Smooth muscle cell of the coronary artery (primary cell): ENCODE measurements at places on chromosomes 3 and 15. TPM values are rescaled to one million over a fixed set of nuclear protein-coding genes. Genes with fewer than 3 reads are reported as not detected.

Gene IQCF5
- total RNA-seq = not detected in 2 replicates

Gene OR5K2
- not detected in 2 replicates for total RNA-seq

Gene TBC1D23
- total RNA-seq = 51.1 and 53.5 TPM in 2 replicates

Gene NR1D2
- total RNA-seq = 20.1 and 32.1 TPM in 2 replicates

Gene THSD4
- 13.7 and 23.1 TPM in 2 replicates for total RNA-seq

Gene BUB1B
- 2.9 and 7.0 TPM in 2 replicates for total RNA-seq

Gene FRMD5
- total RNA-seq = 9.7 and 15.4 TPM in 2 replicates

Gene ATP13A5
- not detected in 2 replicates for total RNA-seq

Gene KIF7
- total RNA-seq = 10.7 and 13.2 TPM in 2 replicates

Gene SETD2
- 15.3 and 21.2 TPM in 2 replicates for total RNA-seq

Gene ANKRD63
- not detected in 2 replicates for total RNA-seq

Gene CADPS
- 0.08 and 0.82 TPM in 2 replicates for total RNA-seq

Gene SEMA3F
- total RNA-seq = 3.7 and 7.4 TPM in 2 replicates

Gene PLA2G4F
- total RNA-seq = not detected in 2 replicates
